Hypothalamus (tissue), 51 donors: ENCODE measurements at places on chromosomes 4 and X.
A peak's percentile ranks its signal among the peaks of the same experiment; 100 is the strongest.

GRCh38 chr4:143306788-143307187 is 29.9 kb upstream of the GAB1 start:
- no peak for DNase-seq

GRCh38 chr4:76147454-76148141 is 599 bp downstream of the NUP54 start:
- peak; percentile 37 for DNase-seq

DNA sequence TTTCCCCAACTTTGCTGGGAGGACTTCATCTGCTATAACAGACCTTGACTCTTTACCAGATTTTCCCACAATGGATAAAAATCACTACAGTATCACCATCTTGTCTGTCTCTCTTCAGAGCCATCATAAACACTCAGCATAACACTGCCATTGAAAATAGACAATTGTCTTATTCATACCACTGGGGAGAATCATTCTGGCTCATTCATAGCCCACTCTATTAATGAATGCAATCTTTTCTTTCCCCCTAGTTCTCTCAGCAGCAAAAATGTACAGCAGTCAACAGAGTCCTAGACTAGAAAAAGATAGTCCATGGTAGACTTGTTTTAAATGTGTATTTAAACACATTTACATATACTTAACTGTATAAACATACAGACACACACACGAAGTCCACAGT is 19.2 kb downstream of the SLC9A7 start:
- DNase-seq = no peak

DNA sequence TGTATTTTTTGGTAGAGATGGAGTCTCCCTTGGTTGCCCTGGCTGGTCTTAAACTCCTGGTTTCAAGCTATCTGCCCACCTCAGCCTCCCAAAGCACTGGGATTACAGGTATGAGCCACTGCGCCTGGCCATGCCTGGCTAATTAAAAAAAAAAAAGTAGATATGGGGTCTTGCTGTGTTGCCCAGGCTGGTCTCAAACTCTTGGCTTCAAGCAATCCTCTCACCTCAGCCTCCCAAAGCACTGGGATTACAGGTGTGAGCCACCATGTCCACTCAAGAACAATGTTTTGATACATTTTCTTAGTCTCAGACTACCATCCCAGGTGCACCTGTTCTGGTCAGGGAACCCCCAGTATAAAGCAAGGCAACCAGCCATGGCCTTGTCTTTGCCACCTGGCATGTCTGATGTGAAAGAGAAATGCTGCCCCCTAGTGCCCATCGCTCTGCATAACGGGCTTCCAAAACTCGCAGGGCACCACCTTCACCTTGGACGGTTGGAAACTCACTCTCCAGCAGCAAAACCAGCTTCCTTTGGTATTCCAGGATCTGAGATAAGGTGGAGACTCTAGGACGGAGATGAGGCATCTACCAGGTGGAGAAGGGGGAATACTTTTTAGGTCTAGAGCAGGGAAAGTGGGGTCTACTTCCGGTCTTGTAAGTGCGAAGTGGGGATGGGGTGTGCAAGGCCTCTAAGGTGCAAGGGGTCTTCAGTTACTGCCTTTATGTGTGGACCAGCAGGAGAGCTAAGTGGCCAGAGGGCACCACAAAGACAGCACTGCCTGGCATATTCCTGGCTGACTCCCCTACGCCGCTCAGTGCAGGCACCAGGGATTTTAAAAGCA is 47.7 kb upstream of the AFAP1 start:
- DNase-seq = peak; percentile 20

GRCh38 chr4:22091906-22092305 is 143.3 kb upstream of the KCNIP4 start:
- DNase-seq = no peak

GRCh38 chrX:102846544-102847236 is 90.4 kb upstream of the RAB40AL start:
- DNase-seq = no peak

DNA sequence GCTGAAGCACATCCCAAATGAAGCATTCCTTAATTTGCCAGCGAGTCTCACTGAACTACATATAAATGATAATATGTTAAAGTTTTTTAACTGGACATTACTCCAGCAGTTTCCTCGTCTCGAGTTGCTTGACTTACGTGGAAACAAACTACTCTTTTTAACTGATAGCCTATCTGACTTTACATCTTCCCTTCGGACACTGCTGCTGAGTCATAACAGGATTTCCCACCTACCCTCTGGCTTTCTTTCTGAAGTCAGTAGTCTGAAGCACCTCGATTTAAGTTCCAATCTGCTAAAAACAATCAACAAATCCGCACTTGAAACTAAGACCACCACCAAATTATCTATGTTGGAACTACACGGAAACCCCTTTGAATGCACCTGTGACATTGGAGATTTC is 14.6 kb downstream of the TLR8 start:
- no peak for DNase-seq

GRCh38 chr4:26530099-26530498 is 39.8 kb upstream of the CCKAR start:
- no peak for DNase-seq

GRCh38 chrX:135890087-135890585 is 3.1 kb downstream of the CT45A10 start:
- no peak for DNase-seq

GRCh38 chr4:37678624-37679023 is 7.6 kb downstream of the RELL1 start:
- DNase-seq = no peak

- DNase-seq = no peak
Measured at GRCh38 chr4:130576218-130576617, 1480.3 kb downstream of the C4orf33 start.

- DNase-seq = no peak
Measured at GRCh38 chrX:22366906-22367305, 94.2 kb downstream of the CBLL2 start.

DNA sequence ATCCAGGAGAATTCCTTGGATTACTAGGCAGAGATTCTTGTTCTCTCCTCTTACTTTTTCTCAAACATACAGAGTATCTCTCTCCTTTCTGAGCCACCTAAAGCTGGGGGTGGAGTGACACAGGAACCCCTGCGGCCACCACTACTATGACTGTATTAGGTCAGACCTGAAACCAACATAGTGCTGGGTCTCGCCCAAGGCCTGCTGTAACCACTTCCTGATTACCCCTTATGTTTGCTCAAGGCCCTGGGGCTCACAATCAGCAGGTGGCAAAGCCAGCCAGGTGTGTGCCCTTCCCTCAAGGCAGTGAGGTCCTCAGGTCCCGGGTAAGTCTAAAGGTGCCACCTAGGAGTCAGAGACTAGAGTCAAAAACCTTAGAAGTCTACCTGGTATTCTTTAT is 166.4 kb downstream of the PARM1 start:
- DNase-seq = no peak

GRCh38 chr4:157804986-157805385 is 367.8 kb downstream of the GASK1B start:
- DNase-seq = no peak
